GM23248 (cell line): ENCODE measurements at places on chromosomes 11 and 22. TPM values are rescaled to one million over a fixed set of nuclear protein-coding genes. Genes with fewer than 3 reads are reported as not detected.

DNA sequence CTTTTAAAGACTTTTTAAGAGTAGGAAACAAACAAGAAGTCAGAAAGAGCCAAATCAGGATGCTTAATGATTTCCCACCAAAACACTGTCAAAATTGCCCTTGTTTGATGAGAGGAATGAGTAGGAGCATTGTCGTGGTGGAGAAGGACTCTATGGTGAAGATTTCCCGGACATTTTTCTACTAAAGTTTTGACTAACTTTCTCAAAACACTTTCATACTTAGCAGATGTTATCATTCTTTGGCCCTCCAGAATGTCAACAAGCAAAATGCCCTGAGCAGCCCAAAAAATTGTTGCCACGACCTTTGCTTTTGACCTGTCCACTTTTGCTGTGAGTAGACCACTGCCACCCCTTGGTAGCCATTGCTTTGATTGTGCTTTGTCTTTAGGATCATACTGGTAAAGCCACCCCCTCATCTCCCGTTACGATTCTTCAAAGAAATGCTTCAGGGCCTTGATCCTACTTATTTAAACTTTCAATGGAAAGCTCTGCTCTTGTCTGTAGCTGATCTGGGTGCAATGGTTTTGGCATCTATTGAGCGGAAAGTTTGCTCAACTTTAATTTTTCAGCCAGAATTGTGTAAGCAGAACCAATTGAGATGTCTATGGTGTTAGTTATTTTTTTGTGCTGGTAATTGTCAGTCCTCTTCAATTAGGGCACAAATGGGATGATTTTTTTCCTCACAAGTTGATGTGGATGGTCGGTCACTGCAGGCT, 67.2 kb downstream of the ADM start:
- no peak for DNase-seq
- no peaks in the 10 kb centered on the region for H3K36me3 ChIP-seq
- H3K27ac ChIP-seq = no peak overlapping the region
- H3K27me3 ChIP-seq = no peaks in the 10 kb centered on the region
- H3K4me3 ChIP-seq = no peak overlapping the region

The F2 gene
- not detected in 2 replicates for polyA plus RNA-seq

The OLFML1 gene
- 0.46 and 0.53 TPM in 2 replicates for polyA plus RNA-seq

The ZNF280B gene
- 0.45 and 0.57 TPM in 2 replicates for polyA plus RNA-seq

GRCh38 chr11:12287374-12288211, 89.8 kb upstream of the PARVA start:
- H3K27ac ChIP-seq = peak overlapping the region; percentile 100
- peak overlapping the region; percentile 61 for H3K4me3 ChIP-seq
- no peaks in the 10 kb centered on the region for H3K36me3 ChIP-seq
- no peaks in the 10 kb centered on the region for H3K27me3 ChIP-seq
- H3K4me1 ChIP-seq = peaks cover 59% of the 10 kb centered on the region

- DNase-seq = peak; percentile 65
- no peak overlapping the region for H3K27ac ChIP-seq
- H3K27me3 ChIP-seq = no peaks in the 10 kb centered on the region
Measured at GRCh38 chr11:126718276-126718675, 282.3 kb downstream of the KIRREL3 start.

DNA sequence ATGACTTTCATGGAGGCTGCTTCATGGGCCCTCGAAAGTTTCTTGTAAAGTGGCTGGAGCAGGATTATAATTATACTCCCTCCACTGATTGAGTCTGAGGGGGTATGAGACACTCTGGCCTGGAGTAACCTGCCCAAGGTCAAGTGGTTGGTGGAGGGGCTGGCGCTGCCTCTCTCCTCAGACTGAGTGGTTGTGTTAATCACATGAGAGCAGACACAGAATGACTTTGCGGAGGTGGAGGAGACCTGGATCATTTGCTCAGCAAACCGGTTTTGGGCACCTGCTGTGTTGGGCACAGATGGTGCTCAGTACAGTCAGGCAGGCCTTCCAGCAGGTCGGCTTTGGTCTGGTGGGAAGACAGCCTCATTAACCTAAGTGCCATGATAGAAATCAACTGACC, 11.8 kb downstream of the BCR start:
- DNase-seq = no peak
- peaks cover 18% of the 10 kb centered on the region for H3K4me1 ChIP-seq
- H3K27ac ChIP-seq = no peak overlapping the region
- no peak overlapping the region for H3K4me3 ChIP-seq

The NPAS4 gene
- polyA plus RNA-seq = not detected in 2 replicates

DNA sequence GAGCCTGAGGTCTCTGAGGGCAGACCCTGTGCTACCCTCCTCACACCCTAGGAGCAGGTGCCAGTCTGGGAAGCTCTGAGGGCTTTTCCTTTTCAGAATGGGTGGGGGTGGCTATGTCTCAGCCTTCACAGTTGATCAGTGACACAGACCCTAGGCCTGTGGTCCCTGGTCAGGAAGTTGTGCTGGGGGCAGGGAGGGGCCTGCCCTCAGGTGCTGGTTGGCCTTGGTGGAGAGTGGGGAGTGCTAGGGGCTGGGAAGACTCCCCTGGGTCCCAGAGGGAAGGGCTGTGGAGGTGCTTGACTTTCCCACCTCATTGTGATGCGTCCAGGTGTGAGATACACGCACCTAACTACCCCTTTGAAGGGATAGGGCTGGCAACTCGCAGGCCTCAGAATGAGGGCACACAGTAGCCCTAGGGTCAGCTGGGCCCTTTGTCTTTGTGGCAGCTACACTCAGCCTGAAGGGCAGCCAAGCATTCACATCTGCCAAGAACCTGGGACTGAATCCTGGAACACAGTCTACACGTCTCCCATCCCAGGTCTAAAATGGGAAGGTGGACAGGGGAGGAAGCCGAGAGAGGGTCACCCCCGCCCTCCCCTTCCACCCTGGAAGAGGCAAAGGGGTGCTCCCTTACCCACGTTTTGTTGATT, 31.2 kb upstream of the ATXN10 start:
- no peak for DNase-seq
- no peak overlapping the region for H3K27ac ChIP-seq
- H3K36me3 ChIP-seq = no peaks in the 10 kb centered on the region
- H3K4me3 ChIP-seq = no peak overlapping the region
- no peaks in the 10 kb centered on the region for H3K27me3 ChIP-seq
- H3K4me1 ChIP-seq = peaks cover 15% of the 10 kb centered on the region

- H3K27ac ChIP-seq = no peak overlapping the region
- H3K36me3 ChIP-seq = no peaks in the 10 kb centered on the region
- no peaks in the 10 kb centered on the region for H3K27me3 ChIP-seq
Measured at GRCh38 chr11:79942090-79942489, 501.3 kb upstream of the TENM4 start.

The TSPAN32 gene
- not detected in 2 replicates for polyA plus RNA-seq

The SCUBE2 gene
- polyA plus RNA-seq = 0.67 and 1.3 TPM in 2 replicates

DNA sequence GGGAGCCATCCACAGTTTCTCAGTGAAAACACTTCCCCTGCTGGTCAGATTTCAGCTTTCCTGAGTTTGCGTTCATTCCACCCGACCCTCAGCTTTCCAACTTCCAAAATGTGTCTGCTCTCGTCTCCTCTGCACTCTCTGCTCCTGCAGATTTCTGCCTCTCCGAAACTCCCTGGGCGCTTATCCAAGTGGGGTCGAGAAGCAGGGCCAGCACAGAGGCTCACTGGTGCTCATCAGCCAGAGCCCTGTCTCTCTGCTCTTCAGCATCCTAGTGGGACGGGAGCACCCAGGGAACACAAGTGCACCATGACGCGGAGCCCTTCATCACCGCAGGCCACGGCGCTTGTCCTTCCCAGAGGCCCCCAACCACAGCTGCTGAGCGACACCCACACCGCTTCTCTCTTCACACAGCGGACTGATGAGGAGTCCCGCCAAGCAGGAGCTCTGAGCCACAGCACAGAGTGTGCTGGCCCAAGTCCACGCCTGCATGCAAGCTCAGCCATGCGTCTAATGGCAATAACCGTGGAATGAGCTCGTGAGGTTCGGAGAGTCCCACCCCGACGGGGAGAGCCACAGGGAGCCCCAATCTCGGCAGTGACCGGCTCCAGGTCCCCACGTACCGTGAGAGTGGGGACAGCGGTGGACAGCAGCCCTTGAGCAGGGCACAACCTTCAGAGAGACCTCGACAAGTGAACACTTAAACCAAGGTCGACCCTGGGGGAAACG, 27.9 kb upstream of the MOB2 start:
- H3K4me1 ChIP-seq = no peaks in the 10 kb centered on the region
- no peak overlapping the region for H3K4me3 ChIP-seq
- H3K27ac ChIP-seq = no peak overlapping the region
- H3K27me3 ChIP-seq = no peaks in the 10 kb centered on the region
- H3K36me3 ChIP-seq = no peaks in the 10 kb centered on the region

GRCh38 chr22:35956850-35957249, 71.8 kb downstream of the RBFOX2 start:
- H3K27me3 ChIP-seq = no peaks in the 10 kb centered on the region
- peaks cover 26% of the 10 kb centered on the region for H3K4me1 ChIP-seq
- no peaks in the 10 kb centered on the region for H3K36me3 ChIP-seq
- H3K4me3 ChIP-seq = no peak overlapping the region
- no peak for DNase-seq

GRCh38 chr22:47388778-47389177, 626.3 kb downstream of the TBC1D22A start:
- no peaks in the 10 kb centered on the region; the same call in 1 of the 2 replicates for H3K27me3 ChIP-seq
- no peaks in the 10 kb centered on the region for H3K4me1 ChIP-seq
- no peaks in the 10 kb centered on the region for H3K36me3 ChIP-seq
- H3K4me3 ChIP-seq = no peak overlapping the region
- H3K27ac ChIP-seq = no peak overlapping the region

DNA sequence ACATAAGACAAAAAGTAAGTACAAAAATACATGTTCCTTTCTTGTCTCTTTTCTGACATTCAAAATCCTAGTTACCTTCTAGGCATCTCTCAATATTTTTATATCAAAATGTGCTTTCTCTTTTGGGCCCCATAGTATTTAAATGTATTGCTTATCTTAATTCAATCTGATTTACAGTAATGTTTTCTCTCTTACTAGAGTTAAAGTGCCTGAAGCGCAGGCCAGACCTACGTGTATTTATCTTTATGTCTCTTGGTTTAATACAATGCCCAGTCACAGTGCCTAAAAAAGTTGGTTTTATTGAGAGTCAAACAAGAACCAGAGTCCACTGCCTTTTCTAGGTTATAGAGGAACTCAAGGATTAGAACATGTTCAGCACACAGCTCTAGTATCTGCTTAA, 64.3 kb downstream of the FANCF start:
- DNase-seq = no peak
- H3K4me3 ChIP-seq = no peak overlapping the region
- H3K36me3 ChIP-seq = no peaks in the 10 kb centered on the region
- no peaks in the 10 kb centered on the region for H3K27me3 ChIP-seq
- H3K4me1 ChIP-seq = no peaks in the 10 kb centered on the region

- H3K36me3 ChIP-seq = no peaks in the 10 kb centered on the region
- no peaks in the 10 kb centered on the region for H3K4me1 ChIP-seq
- H3K4me3 ChIP-seq = no peak overlapping the region
- peaks cover 28% of the 10 kb centered on the region for H3K27me3 ChIP-seq
Measured at GRCh38 chr11:116532066-116532465, 240.7 kb downstream of the BUD13 start.

DNA sequence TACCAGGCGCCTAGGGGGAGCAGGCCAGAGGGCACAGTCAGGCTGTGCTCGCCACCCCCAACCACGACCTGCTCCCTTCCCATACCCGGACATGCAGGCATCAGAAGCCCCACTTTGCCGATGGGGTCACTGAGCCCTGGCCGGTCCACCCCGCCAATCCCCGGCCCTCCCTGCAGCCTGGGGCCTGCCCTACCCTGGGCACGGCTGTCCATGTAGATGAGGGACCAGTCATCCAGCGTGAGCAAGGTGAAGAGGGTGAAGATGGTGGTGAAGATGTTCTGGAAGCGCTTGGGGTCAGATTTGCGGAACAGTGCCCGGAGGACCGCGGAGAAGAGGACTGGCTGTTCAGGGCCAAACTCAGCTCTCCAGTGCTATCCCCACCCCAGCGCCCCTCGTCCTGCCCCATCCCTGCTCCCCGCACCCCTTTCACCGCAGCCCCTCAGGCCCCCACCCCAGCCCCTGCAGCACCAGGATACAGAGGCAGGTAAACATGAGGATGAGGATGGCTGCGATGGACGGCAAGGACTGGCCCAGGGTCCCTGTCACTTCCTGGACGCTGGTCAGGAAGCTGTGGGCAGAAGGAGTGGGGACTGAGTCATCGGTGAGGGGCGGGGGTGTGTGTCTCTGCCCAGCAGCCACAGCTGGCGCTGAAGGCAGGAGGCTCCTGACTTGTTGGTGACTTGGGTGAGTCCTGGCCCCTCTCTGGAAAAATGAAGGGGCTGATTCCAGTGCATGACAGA, 5.5 kb downstream of the CATSPER1 start:
- H3K36me3 ChIP-seq = no peaks in the 10 kb centered on the region
- DNase-seq = peak; percentile 89
- H3K4me1 ChIP-seq = peaks cover 26% of the 10 kb centered on the region
- 0 out of 2 replicates have a peak overlapping the region, but pooled peaks have one; percentile 7 for H3K4me3 ChIP-seq
- no peak overlapping the region for H3K27ac ChIP-seq
- H3K27me3 ChIP-seq = no peaks in the 10 kb centered on the region

The MYOD1 gene
- not detected in 2 replicates for polyA plus RNA-seq

The TRIM48 gene
- not detected in 2 replicates for polyA plus RNA-seq

DNA sequence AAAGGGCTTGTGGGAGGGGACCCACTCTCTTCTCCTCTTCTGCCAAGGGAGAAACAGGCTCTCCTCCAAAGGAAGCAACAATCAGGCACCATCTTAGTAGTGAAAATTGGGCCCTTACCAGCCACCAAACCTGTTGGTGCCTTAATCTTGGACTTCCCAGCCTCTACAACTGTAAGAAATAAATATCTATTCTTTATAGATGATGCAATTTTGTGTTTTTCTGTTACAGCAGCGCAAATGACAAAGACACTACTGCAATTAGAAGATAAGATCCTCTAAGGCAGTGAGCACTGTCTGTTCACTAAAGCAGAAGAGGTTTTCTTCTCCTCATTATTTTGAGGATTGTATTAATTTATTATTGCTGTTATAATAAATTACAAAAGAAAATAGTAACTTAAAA, 691.4 kb upstream of the CCDC179 start:
- no peak overlapping the region for H3K27ac ChIP-seq
- no peak for DNase-seq
- no peaks in the 10 kb centered on the region for H3K36me3 ChIP-seq
- H3K4me1 ChIP-seq = peaks cover 11% of the 10 kb centered on the region

The DDX10 gene
- 23.6 and 24.0 TPM in 2 replicates for polyA plus RNA-seq

DNA sequence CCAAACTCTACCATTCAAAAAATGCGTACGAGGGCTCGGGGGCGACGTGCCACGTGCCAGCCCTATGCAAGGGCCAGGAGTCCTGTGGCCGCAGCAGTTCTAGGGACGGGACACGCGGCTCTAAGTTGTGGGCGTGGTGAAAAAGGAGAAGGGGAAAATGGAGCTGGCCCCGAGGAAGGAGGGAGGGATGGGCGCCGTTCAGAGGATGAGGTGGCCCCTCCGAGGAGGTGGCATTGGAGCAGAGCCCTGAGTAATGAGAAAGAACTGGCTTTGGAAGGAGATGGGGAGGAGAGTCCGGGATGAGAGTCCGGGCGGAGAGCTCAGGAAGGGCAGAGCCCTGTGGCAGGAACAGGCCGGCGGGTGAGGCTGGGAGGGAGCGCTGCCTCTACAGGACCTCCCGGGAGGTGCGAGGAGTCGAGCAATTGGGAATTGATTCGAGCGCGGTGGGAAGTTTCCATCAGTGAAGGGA, 21.0 kb downstream of the OTUB1 start:
- peak overlapping the region; percentile 71 for H3K4me3 ChIP-seq
- no peak overlapping the region for H3K27ac ChIP-seq
- peaks cover 4% of the 10 kb centered on the region; the same call in 1 of the 2 replicates for H3K4me1 ChIP-seq
- DNase-seq = peak; percentile 82
